T-helper 2 cell treated with Interferon-gamma antibody and Interleukin-4, amounts not matched to agents 5 μg/mL and 100 μg/mL, for 36 hours (primary cell): ENCODE measurements at places on chromosomes 6 and 20.

GRCh38 chr6:56026455-56027180, 151.2 kb upstream of the BMP5 start:
- DNase-seq: no peak
- no peaks in the 10 kb centered on the region for H3K27me3 ChIP-seq
- H3K4me1 ChIP-seq: no peaks in the 10 kb centered on the region
- no peak overlapping the region for H3K4me3 ChIP-seq
- no peaks in the 10 kb centered on the region for H3K36me3 ChIP-seq
- no peak overlapping the region for H3K27ac ChIP-seq

DNA sequence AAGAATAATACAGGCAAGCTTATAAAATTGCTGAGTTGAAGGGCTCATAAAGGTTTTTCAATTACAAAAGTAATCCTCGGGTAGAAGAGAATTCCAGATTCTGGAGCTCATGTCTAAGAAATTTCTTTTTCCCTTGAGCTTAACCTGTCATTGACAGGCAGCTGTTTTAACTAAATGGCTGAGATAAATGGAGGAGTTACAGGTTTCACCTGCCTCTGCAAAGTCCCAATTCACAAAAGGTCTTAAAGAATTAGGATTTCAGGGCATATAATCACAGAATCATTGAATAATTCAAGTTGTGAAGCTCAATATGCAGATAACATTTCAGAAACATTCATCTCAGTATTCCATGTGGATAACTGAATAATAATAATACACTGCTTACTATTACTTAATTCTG, 660.1 kb upstream of the NRSN1 start:
- H3K27ac ChIP-seq: no peak overlapping the region
- no peak overlapping the region for H3K4me3 ChIP-seq
- H3K27me3 ChIP-seq: no peaks in the 10 kb centered on the region
- H3K36me3 ChIP-seq: no peaks in the 10 kb centered on the region

- no peak overlapping the region for H3K27ac ChIP-seq
- no peaks in the 10 kb centered on the region for H3K36me3 ChIP-seq
- H3K4me1 ChIP-seq: peaks cover 2% of the 10 kb centered on the region
- peaks cover 2% of the 10 kb centered on the region for H3K27me3 ChIP-seq
- no peak overlapping the region for H3K4me3 ChIP-seq
Measured at GRCh38 chr6:72579865-72580264, 42.0 kb upstream of the KCNQ5 start.

DNA sequence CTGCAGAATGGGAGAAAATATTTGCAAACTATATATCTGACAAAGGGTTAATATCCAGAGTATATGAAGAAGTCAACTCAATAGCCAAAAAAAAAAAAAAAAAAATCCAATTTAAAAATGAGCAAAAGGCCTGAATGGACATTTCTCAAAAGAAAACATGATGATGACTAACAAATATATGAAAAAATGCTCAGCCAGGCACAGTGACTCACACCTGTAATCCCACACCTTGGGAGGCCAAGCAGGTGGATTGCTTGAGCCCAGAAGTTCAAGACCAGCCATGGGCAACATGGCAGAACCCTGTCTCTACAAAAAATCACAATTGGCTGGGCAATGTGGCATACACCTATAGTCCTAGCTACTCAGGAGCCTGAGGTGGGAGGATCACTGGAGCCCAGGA, 2.1 kb upstream of the ECHDC1 start:
- H3K27me3 ChIP-seq: no peaks in the 10 kb centered on the region
- H3K27ac ChIP-seq: no peak overlapping the region
- H3K36me3 ChIP-seq: peaks cover 6% of the 10 kb centered on the region

DNA sequence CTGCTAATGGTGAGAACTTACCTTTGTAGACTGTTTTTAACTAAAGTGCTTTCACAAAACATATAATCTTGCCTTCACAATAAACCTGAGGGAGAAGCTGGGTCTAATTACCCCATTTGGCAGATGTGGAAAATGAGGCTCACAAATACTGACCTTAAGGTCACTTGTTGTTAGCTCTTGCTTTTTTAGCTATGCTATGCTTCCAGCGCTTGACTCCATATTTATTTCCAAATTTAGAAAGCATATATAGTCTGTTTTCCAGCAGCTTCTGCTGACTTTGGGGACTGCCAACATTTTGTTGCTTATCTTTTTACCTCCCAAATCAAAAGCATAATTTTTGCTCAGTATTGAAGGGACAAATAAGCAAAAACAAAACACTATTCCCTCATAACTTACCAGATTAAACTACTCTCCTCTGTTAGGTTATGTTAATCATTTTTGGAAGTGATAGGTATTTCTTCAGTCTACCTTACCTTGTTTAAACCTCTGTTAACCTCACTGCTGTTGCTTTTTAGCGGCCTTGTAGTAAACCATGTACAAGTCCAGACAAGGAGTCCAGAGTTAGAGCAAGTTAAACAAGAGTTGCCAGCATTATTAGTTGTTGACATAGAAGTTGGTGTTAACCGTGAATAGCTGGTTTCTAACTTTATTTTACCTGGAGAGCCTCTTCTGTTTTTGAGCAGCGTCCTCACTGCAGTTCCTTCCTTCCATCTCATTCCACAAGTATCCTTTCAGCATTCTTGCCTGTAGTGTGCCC, 4.9 kb upstream of the BTBD3 start:
- no peak overlapping the region for H3K4me3 ChIP-seq
- H3K4me1 ChIP-seq: peaks cover 5% of the 10 kb centered on the region
- DNase-seq: no peak
- H3K27me3 ChIP-seq: no peaks in the 10 kb centered on the region
- H3K36me3 ChIP-seq: no peaks in the 10 kb centered on the region

- no peak for DNase-seq
- no peak overlapping the region for H3K4me3 ChIP-seq
- H3K27me3 ChIP-seq: peaks cover 7% of the 10 kb centered on the region
- no peaks in the 10 kb centered on the region for H3K4me1 ChIP-seq
Measured at GRCh38 chr20:2038161-2038560, 44.3 kb upstream of the PDYN start.

GRCh38 chr20:41089555-41089954, 47.8 kb upstream of the PLCG1 start:
- no peak for DNase-seq
- H3K4me3 ChIP-seq: no peak overlapping the region
- H3K36me3 ChIP-seq: peaks cover 58% of the 10 kb centered on the region

DNA sequence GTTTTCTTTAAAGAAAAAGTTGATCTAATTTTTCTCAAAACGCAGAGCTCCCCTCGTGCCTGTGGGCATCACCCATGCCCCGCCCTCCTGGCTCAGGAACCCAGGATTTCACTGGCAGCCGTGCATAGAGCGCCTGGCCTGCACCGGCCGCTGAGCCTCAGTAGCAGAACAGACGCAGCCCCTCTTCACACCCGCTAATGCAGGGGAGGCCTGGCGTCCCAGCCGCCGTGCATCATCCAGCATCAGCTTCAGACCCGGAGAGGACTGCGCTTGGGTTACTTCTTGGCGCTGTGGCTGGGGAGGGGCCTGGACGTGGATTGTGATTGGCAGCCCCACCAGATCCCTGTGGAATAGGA, 18.1 kb downstream of the RBM38 start:
- H3K27me3 ChIP-seq: no peaks in the 10 kb centered on the region
- H3K27ac ChIP-seq: no peak overlapping the region

DNA sequence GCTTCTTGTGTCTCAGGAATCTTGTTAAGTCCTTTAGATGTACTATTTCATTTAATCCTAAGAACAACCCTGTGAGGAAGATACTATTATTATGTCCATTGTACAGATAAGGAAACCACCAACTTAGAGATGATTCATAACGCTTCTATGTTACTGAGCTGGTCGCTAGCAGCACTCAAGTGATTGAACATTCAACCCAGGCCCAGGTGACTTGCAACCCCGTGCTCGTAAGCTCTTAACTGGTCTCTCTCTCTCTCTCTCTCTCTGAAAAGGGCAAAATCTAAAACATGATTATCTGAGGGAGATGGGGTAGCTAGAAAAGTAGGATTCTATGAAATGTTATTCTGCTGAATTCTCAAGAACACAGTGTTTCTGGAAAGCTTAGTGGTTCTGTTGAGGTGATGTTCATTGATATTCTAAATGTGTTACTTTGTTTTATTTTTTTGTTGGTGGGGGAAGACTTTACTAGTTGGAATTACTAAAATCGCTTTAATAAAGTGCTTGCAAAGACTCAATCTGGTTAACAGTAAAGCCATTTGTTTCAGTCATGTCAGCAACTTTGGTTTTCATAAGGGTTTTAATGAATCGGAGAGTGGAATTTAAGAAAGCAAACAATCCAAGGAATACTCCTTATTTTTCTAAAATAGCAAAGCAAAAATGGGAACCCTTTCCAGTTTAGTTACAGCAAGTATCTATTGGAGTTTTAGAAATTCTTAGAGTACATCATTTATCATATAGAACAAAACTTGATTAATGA, 265.0 kb upstream of the TAB2 start:
- H3K27ac ChIP-seq: no peak overlapping the region
- no peaks in the 10 kb centered on the region for H3K27me3 ChIP-seq
- H3K36me3 ChIP-seq: peaks cover 9% of the 10 kb centered on the region
- H3K4me1 ChIP-seq: peaks cover 46% of the 10 kb centered on the region
